ENCODE measurements at places on chromosomes 5 and 9.
A peak's percentile ranks its signal among the peaks of the same experiment; 100 is the strongest.

- DNase-seq, result no peak
Measured at GRCh38 chr9:25461416-25461815, 216.8 kb downstream of the TUSC1 start.

GRCh38 chr9:119420231-119420630 lies 51.0 kb upstream of the BRINP1 start:
- DNase-seq, result no peak

DNA sequence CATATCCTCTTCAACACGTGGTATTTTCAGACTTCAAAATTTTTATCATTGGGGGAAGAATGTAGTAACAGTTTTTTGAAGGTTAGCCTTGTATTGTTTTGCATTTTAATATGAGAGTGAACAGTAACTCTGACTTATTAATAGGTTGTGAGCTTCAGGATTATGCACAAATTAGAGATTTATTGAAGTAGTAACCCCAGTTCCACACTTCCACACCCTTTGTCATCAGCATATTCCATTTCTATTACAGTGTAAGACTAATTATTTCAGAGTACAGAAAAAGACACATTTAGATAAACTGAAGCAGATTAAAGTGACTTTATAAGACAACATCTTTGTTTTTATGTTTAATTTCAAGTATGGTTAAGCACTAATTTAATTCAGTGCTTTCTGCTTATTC lies 105.7 kb downstream of the CDC42SE2 start:
- no peak for DNase-seq

- no peak for DNase-seq
Measured at GRCh38 chr9:133239533-133240090, 30.6 kb upstream of the OBP2B start.

DNA sequence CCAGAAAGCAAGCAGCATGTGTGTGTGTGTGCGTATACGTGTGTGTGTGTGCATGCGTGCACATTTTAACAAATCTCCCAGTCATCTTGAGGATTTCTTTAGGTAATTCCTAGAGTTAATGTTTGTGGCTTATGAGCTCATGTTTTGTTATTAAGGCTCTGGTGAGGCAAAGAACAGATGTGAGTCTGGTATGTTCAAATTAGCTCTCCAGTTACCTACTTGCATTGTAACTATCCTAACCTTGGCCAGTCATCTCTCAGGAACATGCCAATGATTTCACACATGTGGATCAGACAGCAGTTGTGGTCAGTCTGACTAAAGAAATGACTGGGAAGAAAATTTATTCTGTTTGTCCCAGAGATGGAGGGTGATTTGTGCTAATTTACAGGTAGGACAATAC lies 163.1 kb downstream of the IZUMO3 start:
- DNase-seq, result no peak

- DNase-seq, result no peak
Measured at GRCh38 chr5:106376522-106376921, 1294.2 kb downstream of the EFNA5 start.

DNA sequence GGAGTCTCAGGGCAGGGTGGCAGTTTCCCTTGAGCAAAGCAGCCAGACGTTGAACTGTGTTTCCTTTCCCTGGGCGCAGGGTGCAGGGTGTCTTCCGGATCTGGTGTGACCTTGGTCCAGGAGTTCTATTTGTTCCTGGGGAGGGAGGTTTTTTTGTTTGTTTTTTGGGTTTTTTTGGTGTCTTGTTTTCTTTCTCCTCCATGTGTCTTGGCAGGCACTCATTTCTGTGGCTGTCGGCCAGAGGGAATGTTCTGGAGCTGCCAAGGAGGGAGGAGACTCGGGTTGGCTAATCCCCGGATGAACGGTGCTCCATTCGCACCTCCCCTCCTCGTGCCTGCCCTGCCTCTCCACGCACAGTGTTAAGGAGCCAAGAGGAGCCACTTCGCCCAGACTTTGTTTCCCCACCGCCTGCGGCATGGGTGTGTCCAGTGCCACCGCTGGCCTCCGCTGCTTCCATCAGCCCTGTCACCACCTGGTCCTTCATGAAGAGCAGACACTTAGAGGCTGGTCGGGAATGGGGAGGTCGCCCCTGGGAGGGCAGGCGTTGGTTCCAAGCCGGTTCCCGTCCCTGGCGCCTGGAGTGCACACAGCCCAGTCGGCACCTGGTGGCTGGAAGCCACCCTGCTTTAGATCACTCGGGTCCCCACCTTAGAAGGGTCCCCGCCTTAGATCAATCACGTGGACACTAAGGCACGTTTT lies 3.5 kb upstream of the PHYHD1 start:
- DNase-seq, result peak; percentile 82

- no peak for DNase-seq
Measured at GRCh38 chr5:27472000-27472763, 433.8 kb upstream of the CDH9 start.

- DNase-seq, result no peak
Measured at GRCh38 chr9:38371495-38371894, 21.0 kb upstream of the ALDH1B1 start.

- DNase-seq, result no peak
Measured at GRCh38 chr5:86864051-86864450, 246.3 kb downstream of the COX7C start.

GRCh38 chr5:74631081-74631953 lies 9.2 kb downstream of the ENC1 start:
- no peak for DNase-seq

DNA sequence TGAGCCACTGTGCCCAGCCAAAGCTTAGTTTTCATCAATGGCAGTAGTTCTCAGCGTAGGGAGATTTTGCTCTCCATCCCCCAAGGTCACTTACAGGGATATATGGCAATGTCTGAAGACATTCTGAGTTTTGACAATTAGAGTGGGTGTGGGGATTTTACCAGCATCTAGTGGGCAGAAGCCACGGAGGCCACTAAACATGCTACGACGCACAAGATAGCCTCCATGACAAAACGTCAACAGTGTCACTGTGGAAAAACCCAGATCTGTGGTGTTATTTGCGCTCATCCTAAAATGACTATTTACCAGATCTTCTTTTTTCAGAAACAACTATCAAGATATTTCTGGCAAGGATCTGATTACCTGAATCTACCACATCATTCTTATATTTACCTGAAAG lies 68.2 kb downstream of the CDC14B start:
- no peak for DNase-seq

- DNase-seq, result no peak
Measured at GRCh38 chr5:169805527-169805934, 168.5 kb downstream of the DOCK2 start.

GRCh38 chr9:125548141-125548540 lies 158.9 kb downstream of the MAPKAP1 start:
- DNase-seq, result no peak

GRCh38 chr5:179275381-179275878 lies 69.8 kb downstream of the ADAMTS2 start:
- no peak for DNase-seq

GRCh38 chr5:56346741-56347535 lies 113.8 kb upstream of the ANKRD55 start:
- no peak for DNase-seq

GRCh38 chr9:107588393-107588792 lies 98.8 kb upstream of the KLF4 start:
- DNase-seq, result no peak

DNA sequence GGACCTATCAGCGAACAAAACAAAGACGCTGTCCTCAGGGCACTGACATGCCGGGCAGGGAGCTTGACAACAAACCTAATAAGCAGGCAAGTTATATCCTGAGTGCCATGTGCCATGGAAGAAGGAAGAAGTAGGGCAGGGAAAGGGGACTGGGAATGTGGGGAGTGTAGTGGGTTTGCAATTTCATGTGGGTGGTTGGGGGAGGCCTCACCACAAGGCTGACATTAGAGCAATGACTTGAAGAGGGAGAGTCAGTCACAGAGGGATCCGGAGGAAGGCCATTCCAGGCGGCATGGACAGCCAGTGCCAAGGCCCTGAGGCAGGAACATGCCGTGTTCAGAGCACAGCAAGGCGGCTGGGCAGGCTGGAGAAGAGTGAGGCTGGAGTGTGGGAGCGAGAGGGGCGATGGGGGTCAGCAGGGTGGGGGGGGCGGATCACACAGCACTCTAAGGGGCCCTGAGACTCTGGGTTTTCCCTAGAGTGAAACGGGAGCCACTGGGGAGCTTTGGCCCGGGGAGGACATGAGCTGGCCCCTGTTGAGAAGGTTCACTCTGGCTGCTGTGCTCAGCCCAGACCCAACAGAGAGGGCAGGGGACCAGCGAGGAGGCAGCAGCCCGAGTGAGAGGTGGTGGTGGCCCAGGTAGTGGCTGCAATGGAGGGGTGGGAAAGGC lies 86.3 kb downstream of the STK10 start:
- DNase-seq, result peak; percentile 12

DNA sequence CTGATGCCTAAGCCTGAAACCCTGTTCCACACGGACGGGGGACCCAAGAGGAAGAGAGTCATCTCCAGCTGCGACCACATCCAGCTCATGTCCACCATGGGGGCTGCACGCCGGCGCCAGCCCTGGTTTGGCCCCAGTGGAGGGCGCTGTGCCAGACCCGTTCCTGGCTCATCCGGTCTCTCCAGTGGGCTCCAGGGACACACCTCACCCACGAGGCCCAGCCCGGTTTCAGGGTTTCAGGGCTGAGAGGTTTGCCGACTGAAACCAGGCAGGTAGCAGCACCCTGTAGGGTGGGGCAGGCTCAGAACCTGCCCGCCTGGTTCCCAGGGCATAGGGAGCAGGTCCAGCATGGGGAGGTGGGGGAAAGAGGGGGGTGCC lies 71.4 kb upstream of the STXBP1 start:
- DNase-seq, result no peak

- DNase-seq, result no peak
Measured at GRCh38 chr5:5304361-5305020, 118.0 kb upstream of the ICE1 start.

DNA sequence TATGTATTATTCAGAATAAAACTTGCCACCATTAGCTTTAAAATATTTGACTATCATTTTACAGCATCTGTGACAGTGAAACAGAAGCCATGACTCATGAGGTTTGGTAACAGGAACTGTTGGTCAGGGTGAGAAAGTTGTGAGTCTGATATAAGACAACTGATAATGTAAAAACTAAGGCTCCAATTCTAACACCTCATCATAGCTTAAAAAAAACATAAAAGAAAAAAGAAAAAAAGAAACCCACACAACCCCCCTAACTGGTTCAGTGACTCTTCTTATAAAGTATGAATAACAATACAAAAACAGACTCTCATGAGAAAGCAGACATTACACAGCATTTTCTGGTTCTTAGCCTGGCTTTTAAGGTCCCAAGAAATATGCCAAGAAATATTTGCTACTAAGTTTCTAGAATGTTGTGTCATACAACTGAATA lies 85.8 kb downstream of the MRPS27 start:
- no peak for DNase-seq

GRCh38 chr5:96751203-96752169 lies 56.3 kb downstream of the ERAP1 start:
- no peak for DNase-seq

GRCh38 chr5:95221234-95221633 lies 63.7 kb downstream of the MCTP1 start:
- no peak for DNase-seq

GRCh38 chr9:33459115-33459514 lies 11.7 kb upstream of the AQP3 start:
- DNase-seq, result no peak

- DNase-seq, result no peak
Measured at GRCh38 chr5:6601271-6601670, 31.6 kb downstream of the NSUN2 start.

- DNase-seq, result peak; percentile 47
Measured at GRCh38 chr5:66367814-66368541, 223.9 kb downstream of the SREK1 start.

GRCh38 chr5:761059-761771 lies 23.3 kb downstream of the ZDHHC11B start:
- no peak for DNase-seq

- no peak for DNase-seq
Measured at GRCh38 chr9:105633411-105633810, 28.8 kb upstream of the TAL2 start.

DNA sequence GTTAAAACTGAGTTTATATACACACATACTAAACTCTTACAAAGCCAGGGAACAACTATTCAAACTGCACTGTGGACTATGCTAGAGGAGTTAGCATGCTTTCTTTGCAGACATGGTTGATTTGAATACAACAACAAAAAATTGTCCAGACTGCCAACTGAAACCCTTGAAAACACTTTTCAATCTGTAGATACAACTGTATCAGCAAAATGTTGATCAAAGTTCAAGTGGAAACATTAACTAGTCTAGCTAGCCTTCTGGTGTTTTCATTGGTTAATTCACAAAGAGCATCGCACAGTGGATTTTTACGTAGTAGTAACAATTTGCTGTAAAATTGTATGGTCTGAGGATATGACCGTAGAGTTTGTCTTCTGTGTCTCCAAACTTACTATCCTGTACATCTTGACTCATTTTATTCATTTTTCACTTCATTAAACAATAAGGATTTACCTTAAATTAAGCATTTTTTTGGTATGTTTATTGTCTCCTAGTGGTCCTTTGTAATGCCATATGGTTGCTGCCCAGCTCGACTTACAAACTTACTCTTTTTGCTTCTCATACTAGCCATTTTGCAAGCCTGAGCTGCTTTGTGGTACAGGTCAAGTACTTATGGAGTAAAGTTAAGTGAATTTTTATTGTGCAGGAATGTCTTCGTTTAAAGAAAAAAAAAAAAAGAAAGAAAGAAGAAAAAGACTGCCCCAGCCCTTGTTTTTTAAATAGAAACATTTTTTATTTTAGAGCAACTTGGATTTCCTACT lies 123.4 kb downstream of the ZCCHC7 start:
- DNase-seq, result no peak

DNA sequence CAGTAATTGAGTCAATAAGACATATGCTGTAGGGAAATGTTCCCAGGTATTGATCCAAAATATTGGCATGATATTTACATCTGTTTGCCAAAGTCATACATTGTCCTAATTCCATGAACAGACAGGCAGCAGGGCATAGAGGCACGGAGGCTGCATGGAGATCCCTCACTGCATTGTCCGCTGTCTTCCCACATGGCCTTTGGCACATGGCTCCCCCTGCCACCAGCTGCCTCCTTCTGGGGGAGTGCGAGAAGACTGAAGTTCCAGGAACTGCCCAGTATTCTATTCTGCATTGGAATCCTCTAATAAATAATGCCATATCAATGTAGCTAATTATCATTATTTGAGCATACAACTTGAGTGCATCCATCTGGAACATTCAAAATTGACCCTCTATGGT lies 269.0 kb downstream of the FBXL7 start:
- DNase-seq, result no peak

DNA sequence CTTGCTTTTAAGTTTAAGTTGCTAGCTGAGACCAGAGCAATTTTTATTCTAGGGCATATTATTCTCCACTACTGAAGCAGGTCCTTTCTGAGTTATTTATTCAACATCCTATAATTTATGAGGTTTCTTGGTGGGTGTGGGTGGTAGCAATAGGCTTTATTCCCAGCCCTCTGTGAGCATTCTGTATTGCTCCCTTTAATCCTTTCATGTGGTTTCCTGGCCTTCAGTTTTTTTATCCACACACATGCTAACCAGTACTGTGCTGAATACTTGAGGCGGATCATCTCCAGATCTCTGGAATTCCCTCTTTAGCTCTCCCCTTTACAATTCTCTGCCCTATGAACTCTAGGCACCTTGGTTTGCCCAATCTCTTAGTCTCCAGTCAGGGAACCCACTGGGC lies 91.8 kb upstream of the GLRA1 start:
- DNase-seq, result no peak

Data from left ventricle myocardium inferior (tissue), 1 donor.